ENCODE measurements at places on chromosomes 12 and 14. TPM values are rescaled to one million over a fixed set of nuclear protein-coding genes. Genes with fewer than 3 reads are reported as not detected.

DNA sequence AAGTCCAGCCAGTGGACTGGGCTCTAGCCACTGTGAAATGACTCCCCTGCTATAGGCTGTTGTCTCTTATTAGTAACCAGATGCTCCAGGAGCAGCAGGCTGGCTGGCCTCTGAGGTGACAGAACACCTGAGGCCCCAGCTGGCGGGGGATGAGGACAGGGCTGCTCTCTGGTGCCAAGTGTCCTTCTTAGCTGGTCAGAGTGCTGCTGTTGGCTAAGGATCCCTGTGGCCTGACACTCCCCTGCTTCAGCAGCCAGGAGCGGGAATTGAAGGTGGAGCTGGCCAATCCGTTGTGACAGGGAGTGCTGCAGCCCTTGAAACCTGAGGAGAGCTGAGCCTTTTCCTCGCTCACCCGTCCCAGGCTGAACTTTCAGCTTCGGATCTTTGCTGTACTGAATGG is 30.7 kb downstream of the TMEM229B start:
- DNase-seq, result peak; percentile 25

DNA sequence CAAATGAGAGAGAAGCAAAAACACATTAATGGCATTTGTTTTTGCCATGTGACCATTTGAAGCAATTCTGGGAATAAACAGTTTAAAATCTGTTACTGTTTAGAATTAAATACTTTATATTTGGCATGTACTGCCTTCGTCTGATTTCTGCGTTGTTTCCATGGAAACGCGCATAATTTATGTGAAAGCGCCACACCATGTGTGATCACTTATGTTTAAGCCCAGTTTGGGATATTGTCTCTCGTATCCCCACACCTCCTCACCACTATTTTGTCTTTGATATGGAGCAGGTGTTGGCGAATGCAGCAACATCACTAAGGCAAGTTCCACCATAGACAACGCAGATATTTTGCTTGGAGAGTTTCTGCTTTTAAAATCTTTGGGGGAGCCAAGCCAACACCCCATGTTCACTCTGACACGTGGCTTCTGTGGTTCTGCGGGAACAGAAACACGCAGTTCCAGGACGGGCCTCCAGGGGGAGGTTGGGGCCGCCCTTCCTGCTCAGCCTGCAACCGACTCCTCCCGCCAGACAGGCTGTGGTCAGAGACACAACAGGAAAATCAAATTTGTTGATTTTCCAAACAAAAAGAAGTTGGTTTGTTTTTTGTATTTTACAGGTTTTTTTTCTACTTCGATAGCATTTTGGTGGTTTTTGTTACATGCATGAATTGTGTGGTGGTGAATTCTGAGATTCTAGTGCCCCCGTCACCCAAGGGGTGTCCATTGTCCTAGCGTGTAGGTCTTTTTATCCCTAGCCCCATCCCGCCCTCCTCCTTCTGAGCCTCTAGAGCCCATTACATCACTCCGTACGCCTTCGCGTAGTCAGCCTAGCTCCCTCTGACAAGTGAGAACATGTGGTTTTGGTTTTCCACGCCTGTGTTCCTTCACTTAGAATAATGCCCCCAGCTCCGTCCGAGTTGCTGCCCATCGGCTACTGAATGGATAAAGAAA is 101.9 kb upstream of the SFSWAP start:
- peak; percentile 71 for DNase-seq

DNA sequence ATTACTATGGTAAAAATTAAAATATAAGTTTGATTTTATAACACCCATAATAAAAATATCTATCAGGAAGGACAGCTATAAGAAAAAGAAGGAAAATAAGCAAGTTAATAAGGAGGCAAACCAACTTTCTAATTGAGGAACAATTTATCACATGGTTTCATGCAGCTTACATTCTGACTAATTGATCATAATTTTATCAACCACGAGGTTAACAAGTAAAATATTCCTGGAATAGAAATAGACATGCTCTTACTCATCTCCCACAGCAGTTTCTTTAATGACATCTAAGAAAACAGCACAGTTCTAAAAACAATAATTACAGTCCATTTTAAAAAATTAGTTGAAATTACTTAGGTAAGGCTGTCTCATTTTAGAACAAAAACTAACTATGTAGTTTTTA is 130.8 kb upstream of the KRR1 start:
- no peak for DNase-seq

DNA sequence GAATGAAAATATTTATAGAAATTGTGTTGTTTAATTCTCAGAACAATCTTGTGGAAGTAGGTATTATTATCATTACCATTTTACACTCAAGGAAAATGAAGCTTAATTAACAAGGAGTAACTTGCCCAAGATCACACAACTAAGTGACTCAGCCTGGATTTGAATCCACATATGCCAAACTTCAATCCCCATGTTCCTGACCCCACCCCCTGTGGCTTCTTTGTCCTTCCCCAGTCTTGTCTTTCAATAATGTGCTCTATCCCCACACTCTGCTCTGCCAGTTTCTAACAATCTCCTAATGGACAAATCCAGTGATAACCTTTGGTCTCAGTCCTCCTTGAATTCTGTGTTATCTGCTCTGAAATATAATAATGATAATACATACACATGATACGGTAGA is 355.2 kb downstream of the BMP4 start:
- no peak for DNase-seq

DNA sequence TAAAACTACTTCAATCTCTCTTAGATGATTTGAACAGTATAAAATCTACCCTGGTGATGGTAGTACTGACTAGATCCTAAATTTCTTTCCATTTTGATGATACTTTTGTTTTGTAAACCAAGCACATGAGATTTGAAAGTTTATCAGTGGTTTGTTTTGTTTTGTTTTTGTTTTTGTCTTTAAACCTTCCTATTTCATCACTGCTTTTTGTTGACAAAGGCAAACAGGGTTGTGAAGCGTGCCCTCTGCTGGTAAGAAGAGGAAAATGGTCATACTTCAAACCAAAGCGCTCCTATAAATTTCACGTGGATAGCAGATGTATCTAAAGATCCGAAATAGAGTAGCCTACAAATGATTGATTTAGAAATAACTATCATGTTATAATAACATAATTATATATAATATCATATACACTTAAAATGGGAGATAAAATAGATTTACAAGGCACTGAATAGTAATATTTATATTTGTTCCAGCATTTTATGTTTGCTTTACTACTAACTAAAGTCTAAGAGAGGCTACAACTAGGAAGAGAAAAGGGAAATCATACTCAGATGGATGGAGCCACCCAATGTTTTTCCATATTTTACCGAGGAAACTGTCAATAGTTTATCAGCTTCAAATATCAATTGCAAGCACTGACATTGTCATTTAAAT is 254.0 kb upstream of the USP15 start:
- no peak for DNase-seq

DNA sequence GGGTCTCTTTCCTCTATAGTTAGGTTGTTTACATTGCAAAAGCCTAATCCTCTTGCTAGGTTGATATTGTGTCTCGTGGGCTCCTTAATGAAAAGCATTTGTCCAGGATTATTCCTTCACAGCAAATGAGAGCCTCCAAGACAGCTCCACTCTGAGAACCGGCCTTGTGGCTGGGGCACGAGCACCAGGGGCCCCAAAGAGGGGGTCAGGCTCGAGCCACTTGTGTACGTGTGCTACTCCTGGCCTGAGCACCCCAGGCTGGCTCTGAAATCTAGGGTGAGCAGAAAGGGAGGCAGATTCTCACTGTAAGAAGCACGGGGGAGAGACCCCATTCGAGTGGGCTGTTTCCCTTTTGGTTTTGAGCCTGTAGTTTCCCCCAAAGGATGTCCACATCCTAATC is 45.0 kb upstream of the FZD10 start:
- DNase-seq, result no peak

GRCh38 chr14:104394409-104394851 is 185.1 kb upstream of the C14orf180 start:
- DNase-seq, result no peak

GRCh38 chr14:31405599-31406232 is 14.6 kb downstream of the HEATR5A start:
- no peak for DNase-seq

DNA sequence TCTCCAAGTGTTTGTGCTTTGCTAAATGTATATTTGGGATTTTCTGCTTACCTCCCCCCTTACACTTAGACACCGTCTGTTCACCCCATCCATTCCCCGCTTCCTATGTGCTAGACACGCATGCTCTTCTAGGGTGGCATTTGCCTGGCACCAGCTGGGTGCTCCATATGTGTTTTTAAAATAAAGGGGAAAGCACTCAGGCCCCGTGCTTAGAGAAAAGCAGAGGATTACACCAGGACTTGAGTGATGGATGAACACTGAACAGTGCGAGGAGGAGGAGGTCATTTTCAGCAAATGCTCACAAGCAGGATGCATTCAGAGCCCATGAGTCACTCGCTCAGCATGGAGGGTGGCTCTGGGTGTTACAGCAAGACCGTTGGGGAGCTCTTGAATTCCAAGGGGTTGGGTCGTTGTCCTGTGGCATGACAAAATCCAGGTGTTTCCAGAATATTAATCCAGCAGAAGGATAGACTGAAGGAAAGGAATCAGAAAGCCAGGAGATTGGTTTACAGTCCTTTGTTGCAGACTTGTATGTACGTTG is 2.9 kb upstream of the BDKRB1 start:
- no peak for DNase-seq

GRCh38 chr12:105221583-105222283 is 14.2 kb downstream of the APPL2 start:
- no peak for DNase-seq

GRCh38 chr12:55818140-55818728 is 393 bp downstream of the ORMDL2 start:
- no peak for DNase-seq

GRCh38 chr12:132106921-132107320 is 37.2 kb downstream of the DDX51 start:
- DNase-seq, result no peak

GRCh38 chr12:21223930-21224329 is 92.9 kb downstream of the SLCO1B1 start:
- no peak for DNase-seq

DNA sequence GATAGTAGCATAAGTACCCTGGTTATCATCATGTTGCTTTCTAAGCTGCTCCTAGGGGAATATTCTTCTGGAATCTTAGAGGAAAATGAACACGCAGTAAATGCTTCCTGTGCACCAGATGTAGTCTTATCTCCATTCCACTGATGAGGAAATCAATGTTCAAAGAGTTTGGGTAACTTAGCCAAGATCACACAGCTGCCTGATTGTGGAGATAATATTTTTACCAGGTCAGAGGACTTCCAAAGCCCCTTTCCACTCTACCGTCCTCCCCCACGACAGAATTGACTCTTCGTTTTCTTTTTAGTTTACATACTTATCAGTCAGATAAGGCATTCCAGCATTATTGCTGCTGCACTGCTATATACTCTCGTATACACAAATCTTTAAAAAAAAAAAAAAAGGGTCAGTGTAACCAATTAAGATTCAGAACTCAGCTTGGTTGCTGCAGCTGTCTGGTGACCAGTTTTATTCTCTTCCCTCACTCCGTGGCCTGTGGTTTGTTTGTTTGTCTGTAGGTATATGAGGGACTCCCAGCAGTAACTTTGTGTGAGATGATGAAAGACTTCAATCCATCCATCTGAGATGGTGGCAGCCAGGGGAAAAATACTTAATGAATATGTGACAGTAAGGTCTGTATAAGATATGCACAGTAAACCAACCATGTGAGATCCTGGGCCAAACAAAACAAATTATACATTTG is 110.5 kb downstream of the TGFB3 start:
- DNase-seq, result no peak

DNA sequence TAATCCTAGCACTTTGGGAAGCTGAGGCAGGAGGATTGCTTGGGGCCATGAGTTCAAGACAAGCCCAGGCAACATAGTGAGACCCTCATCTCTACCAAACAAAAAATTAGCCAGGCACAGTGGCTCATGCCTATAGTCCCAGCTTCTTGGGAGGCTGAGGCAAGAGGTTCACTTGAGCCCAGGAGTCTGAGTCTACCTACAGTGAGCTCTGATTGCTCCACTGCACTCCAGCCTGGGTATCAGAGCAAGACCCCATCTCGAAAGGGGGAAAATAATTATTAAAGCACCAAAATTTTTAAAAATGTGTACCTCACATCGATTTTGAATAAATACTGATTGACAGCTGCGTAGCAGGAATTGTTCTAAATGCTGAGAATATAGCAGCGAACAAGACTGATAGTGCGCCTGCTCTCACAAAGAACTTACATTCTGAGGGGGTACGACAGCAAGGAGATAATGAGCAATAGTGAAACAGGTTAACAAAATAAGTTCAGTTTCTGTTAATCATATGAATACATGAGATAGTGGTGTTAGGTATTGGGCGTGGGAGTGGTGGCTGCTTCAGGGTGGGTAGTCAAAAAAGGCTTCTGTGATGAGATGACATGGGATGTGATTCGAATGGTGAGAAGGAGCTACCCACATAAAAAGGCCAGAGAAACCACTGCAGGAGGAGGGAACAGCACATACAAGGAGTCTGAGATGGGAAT is 19.6 kb downstream of the HCFC2 start:
- DNase-seq, result no peak

DNA sequence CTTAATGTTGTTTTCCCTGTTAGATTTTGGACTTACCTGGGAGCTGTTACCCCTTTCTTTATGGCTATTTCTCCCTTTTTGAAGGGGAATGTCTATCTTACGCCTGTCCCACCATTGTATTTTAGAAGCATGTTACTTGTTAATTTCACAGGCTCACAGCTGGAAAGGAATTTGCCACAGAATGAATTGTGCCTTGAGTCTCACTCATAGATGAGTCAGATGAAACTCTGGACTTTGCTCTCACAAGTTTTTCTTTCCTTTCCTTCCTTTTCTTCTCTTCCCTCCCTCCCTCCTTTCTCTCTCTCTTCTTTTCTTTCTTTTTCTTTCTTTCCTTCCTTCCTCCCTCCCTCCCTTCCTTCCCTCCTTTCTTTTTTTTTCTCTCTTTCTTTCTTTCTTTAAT is 9.3 kb upstream of the ATF7IP start:
- no peak for DNase-seq

- DNase-seq, result no peak
Observed at GRCh38 chr12:24425601-24425970, 476.1 kb upstream of the SOX5 start.

- no peak for DNase-seq
Observed at GRCh38 chr12:96434107-96434506, 33.9 kb upstream of the CDK17 start.

DNA sequence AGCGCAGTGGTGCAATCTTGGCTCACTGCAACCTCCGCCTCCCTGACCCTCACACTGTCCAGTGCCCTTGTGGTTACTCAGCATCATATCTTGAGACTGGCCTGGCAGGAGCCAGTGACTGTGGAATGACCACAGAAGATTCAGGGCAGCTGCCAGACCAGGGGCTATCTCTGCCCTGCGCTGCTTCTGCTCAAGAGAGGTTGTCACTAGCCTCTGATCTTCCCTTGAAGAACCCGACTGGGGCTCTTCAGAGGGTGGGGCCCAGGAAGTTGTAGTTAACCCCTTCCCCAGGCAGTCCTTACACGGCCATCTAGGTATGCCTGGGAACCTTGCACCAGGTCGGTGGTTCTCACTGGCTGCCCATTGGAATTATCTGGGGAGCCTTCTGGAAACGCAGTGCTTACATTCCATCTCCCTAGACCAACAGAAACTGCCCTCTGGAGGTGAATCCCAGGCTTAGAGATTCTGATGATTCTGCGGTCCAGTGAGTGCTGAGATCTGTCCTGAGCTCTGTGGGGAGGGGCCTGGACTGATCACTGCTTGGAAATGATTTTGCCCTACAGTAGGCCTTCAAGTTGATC is 41.4 kb downstream of the PLEKHG3 start:
- no peak for DNase-seq

GARIN6 gene
- total RNA-seq, result not detected

PYGL gene
- total RNA-seq, result 3.7 TPM

MYL2 gene
- total RNA-seq, result 14,041 TPM

FKBP3 gene
- 128 TPM for total RNA-seq

EGLN3 gene
- 119 TPM for total RNA-seq

SPATS2 gene
- total RNA-seq, result 5.9 TPM

NRIP2 gene
- 2.3 TPM for total RNA-seq

RPS6KA5 gene
- 9.3 TPM for total RNA-seq

C12orf54 gene
- total RNA-seq, result not detected

CLEC1B gene
- total RNA-seq, result not detected

All from heart right ventricle (tissue), 16 donors.